ENCODE measurements at places on chromosomes 5 and 9.

DNA sequence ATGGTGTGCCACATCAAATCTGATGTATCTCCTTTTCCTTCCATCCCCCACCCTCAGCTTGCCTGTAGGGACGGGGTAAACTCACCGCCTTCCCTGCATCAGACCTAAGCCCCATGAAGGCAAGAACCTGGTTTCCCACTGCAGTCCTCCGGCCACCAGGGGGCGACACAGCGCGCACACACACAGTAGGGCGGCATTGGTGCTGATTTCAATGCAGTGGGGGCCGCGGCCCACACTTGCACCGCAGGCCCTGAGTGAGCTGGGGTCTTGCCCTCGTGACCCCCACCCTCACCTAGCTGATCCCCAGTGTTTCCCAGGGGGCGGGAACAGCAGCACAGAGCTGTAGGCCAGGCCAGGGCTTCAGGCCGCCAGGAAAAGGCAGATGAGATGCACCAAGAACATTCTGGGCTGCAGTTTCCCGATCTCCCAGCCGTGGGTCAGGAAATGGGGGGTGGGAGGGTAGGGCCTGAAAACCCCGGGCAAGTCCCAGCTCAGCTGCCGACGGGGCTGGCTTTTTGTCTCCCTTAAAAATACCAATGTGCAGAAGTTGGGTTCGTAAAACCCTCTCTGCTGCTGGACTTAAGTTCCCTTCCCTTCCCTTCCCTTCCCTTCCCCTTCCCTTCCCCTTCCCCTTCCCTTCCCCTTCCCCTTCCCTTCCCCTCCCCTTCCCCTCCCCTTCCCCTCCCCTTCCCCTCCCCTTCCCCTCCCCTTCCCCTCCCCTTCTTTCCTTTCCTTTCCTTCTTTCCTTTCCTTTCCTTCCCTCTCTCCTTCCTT lies 19.5 kb downstream of the FAM163B start:
- DNase-seq, result no peak

DNA sequence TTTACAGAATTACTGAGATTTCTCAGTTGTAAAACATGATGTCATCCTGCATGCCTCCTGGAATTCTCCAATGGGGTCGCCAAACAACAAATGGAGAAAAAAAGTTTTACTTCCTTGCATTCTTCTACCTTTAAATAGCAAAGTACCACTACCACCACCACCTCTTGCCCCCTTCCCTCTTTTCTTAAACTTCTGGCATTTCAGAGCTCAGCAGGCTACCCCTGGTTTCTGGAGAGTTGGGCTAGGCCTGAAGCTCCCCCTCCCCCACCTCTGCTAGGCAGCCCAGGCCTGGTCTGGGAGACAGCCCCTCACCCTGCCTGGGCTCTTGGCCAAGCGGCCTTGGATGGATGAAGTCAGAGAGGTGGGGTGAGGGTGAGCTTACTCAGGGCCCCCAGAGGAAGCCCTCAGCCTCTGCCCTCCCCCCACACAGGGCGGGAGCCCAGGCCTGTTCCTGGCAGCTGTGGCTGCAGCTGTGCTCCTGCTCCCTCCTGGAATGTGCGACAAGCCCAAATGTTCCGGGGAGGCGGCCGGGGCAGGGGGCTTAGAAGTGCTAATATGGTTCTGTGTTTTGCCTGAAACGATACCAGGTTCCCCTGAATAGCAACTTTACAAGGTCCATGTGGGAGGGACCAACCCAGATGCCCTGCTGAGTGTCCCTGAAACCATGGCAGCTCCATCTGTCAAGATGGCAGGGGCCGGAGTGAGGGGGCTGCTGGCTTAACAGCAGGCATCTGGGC lies 6.0 kb upstream of the CCIN start:
- DNase-seq, result peak; percentile 91

GRCh38 chr9:130537346-130538050 lies 41.9 kb upstream of the FUBP3 start:
- peak; percentile 41 for DNase-seq

GRCh38 chr9:99105152-99106043 lies 485 bp downstream of the TGFBR1 start:
- peak; percentile 86 for DNase-seq

- no peak for DNase-seq
These were observed 159.9 kb upstream of the RAI14 start for GRCh38 chr5:34496260-34496691.

DNA sequence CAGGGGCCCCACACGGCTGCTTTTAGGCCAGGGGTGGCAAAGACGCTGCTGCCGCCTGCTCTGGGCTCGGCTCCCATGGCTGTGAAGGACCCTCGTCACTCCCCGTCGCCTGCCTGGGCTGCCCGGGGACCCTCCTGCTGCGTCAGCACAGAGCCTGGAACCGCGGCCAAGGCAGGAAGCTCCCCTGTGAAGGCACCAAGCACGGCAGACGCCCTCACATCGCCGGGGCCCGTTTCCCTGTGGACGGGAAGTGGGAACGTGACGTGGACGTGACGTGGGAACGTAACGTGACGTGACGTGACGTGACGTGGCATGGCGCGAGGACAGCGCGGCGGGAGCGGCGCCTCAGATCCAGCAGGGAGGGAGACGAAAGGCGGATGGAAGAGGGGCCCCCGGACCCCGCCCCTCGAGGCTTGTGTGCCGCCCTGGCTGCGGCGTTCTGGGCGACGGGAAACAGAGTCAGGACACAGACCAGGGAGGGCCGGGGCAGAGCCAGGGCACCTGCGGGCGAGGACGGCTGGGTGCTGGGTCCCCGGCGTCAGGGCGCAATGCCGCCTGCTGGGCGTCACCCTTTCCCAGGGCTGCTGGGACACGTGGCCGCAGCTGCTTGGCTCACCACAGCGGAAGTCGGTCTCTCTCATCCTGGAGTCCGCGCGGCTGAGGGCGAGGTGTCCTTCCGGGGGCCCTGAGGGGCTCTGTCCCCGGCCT lies 53.1 kb downstream of the MRPL36 start:
- DNase-seq, result no peak

DNA sequence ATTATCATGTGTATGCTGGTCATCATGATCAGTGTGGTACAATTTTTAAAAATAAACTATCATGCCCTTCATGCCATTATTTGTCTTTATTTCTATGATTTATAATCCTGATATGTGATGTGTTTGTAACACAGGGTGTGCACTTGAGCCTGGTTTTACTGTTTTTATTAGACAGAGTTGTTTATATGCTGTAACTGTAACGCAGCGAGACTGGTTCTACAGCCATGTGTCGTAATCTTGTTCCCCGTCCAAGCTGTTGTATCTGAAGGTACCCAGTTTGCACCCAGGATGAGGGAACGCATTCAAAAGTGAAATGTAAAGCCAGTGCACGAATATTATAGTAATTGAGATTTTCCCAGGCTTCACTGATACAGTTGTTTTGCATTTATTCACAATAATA lies 28.2 kb downstream of the SNX18 start:
- DNase-seq, result no peak

- DNase-seq, result no peak
These were observed 18.4 kb upstream of the ZNF474 start for GRCh38 chr5:122110987-122111386.

GRCh38 chr9:131464354-131465000 lies 38.2 kb upstream of the POMT1 start:
- peak; percentile 32 for DNase-seq
